Right lung (tissue), 10 donors: ENCODE measurements at places on chromosomes 16 and 17. TPM values are rescaled to one million over a fixed set of nuclear protein-coding genes. Genes with fewer than 3 reads are reported as not detected.

The HEATR9 gene
- 0.28 TPM for polyA plus RNA-seq

GRCh38 chr17:30405161-30405560 is 26.4 kb downstream of the CPD start:
- DNase-seq, result no peak

DNA sequence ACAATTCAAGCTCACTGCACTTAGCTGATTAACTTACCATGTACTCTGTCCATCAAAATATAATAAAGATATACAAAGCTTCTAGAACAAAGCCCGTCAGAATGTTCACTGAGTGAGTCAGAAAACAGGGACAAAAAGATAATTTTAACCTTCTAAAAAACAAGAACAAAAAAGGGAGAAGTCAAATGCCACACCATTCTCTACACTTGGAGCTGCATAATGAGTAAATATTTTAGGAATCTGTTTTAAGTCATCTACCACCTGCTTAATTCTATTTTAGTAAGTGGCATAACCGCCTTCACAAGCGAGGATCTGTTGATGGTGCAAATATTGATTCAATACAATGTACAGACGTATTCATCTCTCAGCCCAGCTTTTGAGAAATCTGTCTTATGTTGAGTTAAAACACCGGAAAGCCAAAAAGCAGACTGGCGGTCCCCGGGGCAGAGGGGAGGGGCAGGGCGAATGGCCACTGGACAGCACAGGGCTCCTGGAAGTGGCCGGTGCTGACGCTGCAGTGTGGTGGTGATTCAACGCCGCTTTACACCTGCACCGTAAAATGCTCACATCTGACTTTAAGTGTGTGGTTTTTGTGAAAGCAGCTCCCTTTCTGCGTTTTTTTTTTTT is 20.1 kb downstream of the RAB40B start:
- DNase-seq, result no peak

DNA sequence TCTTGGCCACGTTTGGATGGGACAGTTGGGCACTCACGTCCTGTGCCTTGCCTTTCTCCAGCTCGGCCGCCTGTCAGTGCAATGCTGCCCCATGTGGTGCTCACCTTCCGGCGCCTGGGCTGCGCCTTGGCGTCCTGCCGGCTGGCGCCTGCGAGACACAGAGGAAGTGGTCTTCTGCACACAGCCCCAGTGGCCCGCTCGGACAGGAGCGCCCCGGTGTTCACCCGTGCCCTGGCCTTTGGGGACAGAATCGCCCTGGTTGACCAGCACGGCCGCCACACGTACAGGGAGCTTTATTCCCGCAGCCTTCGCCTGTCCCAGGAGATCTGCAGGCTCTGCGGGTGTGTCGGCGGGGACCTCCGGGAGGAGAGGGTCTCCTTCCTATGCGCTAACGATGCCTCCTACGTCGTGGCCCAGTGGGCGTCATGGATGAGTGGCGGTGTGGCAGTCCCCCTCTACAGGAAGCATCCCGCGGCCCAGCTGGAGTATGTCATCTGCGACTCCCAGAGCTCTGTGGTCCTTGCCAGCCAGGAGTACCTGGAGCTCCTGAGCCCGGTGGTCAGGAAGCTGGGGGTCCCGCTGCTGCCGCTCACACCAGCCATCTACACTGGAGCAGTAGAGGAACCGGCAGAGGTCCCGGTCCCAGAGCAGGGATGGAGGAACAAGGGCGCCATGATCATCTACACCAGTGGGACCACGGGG is 7.1 kb downstream of the ACSF3 start:
- no peak for DNase-seq

- no peak for DNase-seq
Observed at GRCh38 chr16:1786242-1787055, 3.7 kb downstream of the NUBP2 start.

- DNase-seq, result no peak
Observed at GRCh38 chr16:86569701-86570447, 3.2 kb downstream of the FOXC2 start.

The NARF gene
- 91.2 TPM for polyA plus RNA-seq

The IL21R gene
- 5.5 TPM for polyA plus RNA-seq

The CCL2 gene
- polyA plus RNA-seq, result 70.8 TPM

GRCh38 chr17:65799869-65800268 is 238.4 kb upstream of the AXIN2 start:
- no peak for DNase-seq

GRCh38 chr17:8122422-8122923 is 1.4 kb downstream of the HES7 start:
- DNase-seq, result no peak

The LIG3 gene
- polyA plus RNA-seq, result 25.4 TPM

The RNF157 gene
- 11.1 TPM for polyA plus RNA-seq

The CTRB1 gene
- polyA plus RNA-seq, result 0.12 TPM

The TBX2 gene
- 187 TPM for polyA plus RNA-seq

DNA sequence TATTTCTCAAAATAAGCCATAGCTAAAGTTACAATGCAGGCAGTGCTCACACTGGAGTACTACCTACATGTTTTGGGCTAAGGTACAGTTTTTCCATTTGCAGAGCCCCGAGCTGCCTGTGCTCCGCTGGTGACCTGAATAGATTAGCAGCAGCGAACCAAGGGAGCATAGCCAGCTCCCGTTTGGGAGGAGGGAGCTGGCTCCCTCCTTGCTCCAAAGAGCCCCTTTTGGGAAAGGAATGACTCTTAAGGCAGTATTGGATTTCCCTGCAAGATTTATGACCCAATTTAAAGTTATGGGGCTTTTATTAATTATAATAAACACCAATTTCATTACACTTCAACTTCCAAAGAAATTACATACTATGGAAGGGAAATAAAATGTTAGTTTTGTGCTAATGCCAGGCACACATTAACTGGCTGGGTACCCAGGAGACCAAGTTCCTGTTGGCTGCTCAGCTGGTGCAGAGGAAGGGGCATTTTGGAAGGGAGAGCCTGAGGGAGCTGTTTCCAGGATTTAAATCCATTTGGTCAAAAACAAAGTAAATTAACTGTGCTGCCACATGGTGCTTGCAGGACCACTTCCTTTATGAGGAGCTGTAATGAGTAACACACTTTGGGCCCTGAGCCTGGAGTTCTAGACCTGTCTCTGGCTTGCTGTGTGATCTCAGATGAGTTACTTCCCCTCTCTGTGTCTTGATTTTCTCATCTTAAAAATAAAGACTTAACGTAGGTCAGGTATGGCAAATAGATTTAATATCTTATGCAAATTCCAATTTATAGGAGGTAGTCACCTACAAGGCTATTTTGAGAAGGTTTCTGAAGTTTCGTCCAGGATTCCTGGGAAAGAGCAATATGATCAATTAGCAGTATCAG is 362.1 kb upstream of the CCL2 start:
- DNase-seq, result no peak

DNA sequence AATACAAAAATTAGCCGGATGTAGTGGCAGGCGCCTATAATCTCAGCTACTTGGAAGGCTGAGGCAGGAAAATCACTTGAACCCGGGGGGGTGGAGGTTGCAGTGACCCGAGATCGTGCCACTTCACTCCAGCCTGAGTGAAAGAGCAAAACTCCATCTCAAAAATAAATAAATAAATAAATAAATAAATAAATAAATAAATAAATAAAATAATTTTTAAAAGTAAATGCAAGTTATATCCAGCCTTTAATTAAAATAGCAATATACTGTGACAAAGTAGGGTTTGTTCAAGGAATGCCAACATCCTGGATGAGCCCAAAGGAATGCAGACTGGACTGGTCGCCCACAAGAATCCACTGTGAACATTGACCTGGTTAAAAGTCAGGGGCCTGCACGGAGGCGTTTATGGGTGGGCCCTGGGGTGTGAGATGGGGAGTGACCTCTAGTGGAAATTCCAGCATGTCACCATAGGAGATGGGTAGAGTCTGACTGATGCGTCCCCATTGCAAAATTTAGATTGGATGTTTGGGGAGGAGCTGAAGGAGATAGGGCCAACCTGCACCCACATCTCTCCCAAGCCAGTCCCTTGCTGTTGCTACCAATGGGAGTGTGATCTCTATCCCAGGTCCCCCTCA is 9.7 kb upstream of the PIK3R5 start:
- no peak for DNase-seq

The CXCL16 gene
- 14.5 TPM for polyA plus RNA-seq

The CEP295NL gene
- polyA plus RNA-seq, result 0.25 TPM

- no peak for DNase-seq
Observed at GRCh38 chr17:74387365-74388218, 20.3 kb downstream of the GPR142 start.

The HSD17B2 gene
- polyA plus RNA-seq, result 0.15 TPM

The PRSS53 gene
- polyA plus RNA-seq, result 1.6 TPM

The CSH1 gene
- 1.4 TPM for polyA plus RNA-seq

The GCSH gene
- polyA plus RNA-seq, result 72.7 TPM

DNA sequence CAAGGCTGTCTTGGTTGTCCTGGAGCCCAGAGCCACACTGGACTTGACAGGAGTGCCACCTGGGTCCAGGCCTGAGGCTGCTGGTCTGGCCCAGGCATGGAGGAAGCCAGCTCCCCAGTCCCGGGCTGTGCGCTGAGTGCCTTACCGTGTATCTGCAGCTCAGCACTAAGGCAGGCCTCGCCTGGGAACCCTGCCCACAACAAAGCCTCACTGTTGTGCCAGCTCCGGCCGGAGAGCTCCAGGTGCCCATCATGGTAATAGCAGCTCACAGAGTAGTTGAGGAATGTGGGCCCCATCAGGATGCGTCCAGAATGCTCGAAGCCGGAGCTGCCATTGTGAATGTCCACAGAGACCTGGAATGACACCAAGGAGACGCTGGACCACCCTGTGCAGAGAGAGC is 72.2 kb downstream of the RMI2 start:
- no peak for DNase-seq

- DNase-seq, result no peak
Observed at GRCh38 chr17:16423226-16423872, 8.0 kb downstream of the TRPV2 start.

- DNase-seq, result no peak
Observed at GRCh38 chr17:58283674-58284612, 3.2 kb upstream of the MPO start.

GRCh38 chr16:1645914-1646525 is 32.1 kb upstream of the JPT2 start:
- DNase-seq, result no peak

DNA sequence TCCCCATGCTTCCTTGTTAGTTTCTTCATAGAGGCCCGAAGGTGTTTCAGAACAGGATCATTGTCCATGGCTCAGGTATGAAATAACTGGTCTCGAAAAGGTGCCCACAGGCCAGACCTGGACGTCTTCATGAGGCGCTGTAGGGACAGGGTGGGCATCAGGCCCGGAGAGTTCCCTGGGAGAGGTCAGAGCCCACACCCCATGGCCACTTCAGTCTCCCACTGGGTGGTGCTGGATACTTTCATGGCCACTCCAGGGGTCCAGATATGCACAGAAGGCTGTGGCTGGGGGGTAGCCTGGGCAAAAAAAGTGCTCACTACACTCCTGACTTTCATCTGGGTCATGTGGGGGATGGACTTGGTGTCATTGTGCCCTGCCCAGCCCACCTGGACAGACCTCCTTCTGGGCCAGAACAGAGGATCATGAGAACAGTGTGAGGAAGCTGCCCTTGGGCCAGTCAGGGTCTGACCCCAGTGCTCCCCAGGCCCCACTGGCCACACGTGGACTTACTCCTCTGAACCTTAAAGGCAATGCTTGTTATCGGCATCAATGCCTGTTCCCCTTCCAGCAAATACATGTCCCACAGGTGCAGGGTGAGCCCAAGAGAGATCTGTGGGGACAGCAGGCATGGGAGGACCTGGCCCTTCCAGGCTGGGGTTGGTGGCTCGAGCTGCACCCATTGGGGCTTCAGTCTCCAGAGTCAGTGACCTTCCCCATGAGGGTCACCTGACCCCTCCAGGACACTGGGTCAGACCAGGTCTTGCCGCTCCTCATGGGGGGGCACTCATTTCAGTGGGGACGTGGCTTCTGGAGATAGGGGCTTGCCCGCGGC is 36.9 kb downstream of the LGALS9 start:
- no peak for DNase-seq

The SOX8 gene
- polyA plus RNA-seq, result 2.8 TPM

The HSPB9 gene
- polyA plus RNA-seq, result 0.60 TPM

GRCh38 chr17:14197586-14197985 is 39.1 kb downstream of the CDRT15 start:
- DNase-seq, result no peak

DNA sequence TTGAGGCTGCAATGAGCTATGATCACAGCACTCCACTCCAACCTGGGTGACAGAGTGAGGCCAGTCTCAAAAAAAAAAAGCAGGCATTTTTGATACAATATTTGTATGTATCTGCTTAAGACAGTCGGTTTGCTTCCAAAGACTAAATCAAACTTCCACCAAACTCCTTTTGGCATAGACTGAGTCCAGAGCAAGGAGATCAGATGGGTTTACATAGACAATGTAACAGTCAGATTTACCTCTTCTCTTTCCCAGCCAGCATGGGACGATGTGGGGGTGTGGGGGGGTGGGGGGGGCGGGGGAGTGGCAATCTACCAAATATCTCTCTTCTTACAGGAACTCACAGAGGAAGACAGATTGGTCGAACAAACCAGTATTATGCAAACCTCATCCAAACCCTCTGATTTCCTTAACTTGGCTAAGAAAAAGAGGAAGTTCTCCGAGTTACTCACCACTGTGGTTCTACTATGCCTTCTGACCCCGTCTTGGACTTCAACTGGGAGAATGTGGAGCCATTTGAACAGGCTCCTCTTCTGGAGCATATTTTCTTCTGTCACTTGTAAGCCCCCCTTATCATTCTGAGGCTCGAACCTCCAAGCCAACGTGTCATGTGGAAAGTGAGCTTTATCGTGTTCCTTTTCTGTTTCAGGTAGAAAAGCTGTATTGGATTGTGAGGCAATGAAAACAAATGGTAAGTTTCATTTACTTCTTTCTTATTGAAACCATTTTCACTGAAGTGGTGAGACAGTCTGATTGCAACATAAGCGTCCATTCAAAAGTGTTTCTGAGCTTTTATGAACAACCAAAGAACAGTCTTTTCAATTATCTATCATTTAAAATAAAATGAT is at the start of gene MILR1:
Gene MILR1, plus strand, starts transcription at position 451 of the 848 bp plus-strand sequence. Its CDS starts 54 bp downstream, at position 505.
- no peak for DNase-seq

DNA sequence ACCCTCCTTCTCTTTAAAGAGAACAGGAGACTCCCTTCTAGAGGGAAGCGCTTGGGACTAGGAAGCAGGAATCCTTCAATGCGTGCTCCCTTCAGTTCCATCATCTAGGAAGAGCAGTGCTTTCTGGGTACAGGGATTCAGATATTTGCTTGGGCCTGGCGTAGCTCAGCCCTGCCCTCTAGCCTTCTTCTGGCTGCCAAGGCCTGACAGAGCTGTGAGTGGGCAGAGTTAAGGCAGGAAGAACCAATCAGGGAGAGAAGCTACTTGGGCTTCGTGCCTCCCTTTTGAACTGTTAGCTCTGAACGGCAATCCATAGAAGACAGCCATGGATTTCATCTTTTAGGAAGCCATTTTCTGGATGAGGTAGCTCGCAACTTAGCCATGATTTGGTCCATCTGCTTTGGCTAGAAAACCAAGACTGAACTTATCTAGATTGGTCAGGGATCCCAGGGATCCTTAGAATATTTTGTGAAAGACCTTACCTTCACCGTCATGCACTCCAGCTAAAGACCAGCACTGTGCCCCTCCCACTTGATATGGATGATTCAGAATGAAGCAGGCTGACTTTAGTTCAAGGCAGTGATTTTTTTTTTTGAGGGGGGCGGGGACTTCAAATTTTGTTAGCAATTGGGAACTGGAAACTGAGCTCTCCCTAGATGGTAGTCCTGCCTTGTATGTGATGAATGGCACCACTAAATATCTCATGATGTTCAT is 2.5 kb upstream of the CORO6 start:
- DNase-seq, result no peak
